ENCODE measurements at places on chromosomes 1 and 21.

- peak; percentile 49 for DNase-seq
These were observed 50.9 kb downstream of the NTMT2 start for GRCh38 chr1:170196490-170197236.

DNA sequence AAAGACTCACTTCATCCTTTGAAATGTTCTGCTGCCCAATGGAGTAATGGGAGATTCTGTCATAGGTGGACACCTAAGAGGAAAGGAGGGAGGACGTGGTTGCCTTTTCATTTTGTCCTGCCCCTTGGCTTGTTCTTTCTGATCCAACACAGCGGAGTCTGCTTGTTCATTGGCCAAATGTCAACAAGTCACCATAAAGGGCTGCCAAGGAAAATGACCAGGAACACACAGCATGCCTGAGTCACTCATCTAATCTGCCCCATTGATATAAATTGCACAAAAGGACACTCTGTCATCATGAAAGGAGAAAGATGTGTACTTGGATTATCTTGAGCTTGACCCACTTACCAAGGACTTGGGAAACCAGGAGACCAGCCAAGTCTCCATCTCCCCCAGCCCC is 422.9 kb downstream of the SETD4 start:
- no peak for DNase-seq

DNA sequence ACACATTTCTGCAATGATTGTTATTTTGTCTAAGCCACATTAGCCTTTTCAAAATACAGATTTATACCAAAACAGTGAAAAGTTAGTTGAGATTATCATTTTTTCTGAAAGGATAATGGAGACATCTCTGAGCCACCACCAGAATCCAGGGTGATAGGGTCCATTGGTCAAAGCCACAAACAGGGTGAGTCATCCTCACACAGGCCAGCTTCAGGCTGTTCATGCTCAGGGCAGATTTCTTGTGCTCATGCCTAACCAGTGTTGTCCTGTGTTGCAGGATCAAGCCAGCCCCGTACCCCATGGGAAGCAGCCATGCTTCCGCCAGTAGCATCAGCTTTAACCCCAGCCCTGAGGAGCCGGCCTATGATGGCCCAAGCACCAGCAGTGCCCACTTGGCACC is 13.4 kb downstream of the ELOA start:
- peak; percentile 46 for DNase-seq

DNA sequence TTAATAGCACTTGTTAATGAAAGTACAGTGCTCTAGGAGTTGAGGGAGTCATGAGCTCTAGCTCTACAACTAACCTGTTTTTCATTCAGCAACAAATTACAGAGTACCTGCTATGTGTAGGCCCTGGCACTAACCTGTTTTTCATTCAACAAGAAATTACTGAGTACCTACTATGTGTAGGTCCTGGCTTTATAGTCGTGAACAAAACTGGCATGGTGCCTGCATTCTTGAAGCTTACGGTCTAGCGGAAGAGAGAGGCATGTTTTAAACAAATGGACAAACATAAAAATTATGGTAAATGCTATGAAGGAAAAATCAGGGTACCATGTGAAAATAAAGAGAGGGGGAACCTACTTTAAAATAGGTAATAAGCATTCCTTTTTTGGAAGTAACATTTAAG is 2.2 kb upstream of the UBAP2L start:
- DNase-seq, result no peak

DNA sequence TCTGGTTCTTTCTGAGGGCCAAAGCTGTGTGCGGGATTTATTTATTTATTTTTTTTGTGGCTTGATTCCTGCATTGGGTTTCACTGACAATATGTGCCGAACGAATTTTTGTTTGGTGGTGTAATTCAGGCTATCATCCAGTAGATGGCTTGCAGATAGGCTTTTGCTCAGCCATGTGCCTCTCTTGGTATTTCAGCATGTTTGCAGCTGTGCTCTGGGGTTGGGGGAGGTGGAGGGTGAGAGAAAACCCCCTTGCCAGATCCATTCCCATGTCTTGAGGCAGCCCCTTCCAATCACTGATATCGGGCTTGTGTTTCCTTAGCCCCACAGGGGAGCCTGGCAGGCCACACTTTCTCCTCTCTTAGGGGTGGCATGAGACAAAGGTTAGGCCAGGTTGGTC is 302.4 kb downstream of the PTGER3 start:
- no peak for DNase-seq

GRCh38 chr1:162951553-162952315 is 90.8 kb upstream of the CCDC190 start:
- DNase-seq, result no peak

- no peak for DNase-seq
These were observed 54.3 kb downstream of the DEGS1 start for GRCh38 chr1:224237119-224237881.

- DNase-seq, result no peak
These were observed 85.9 kb upstream of the WARS2 start for GRCh38 chr1:119226321-119226720.

DNA sequence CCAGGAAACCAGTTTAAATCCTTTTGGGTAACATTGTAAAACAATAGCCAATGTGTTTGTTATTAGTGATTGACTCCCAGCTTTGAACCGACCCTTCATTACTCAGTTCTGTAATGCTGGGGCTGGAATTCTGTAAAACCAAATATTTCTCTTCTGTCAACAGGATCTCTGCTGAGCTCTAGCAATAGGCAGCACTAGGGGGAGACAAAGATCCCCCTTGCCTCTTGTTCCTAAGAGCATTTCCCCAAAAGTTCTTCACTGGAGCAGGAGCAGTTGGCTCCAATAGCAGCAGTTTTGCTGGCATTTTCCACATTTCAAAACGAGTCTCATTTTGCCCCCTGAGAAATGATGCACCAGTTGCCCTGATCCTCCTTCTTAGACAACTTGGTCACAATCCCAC is 1671.1 kb downstream of the MRPL39 start:
- DNase-seq, result no peak

DNA sequence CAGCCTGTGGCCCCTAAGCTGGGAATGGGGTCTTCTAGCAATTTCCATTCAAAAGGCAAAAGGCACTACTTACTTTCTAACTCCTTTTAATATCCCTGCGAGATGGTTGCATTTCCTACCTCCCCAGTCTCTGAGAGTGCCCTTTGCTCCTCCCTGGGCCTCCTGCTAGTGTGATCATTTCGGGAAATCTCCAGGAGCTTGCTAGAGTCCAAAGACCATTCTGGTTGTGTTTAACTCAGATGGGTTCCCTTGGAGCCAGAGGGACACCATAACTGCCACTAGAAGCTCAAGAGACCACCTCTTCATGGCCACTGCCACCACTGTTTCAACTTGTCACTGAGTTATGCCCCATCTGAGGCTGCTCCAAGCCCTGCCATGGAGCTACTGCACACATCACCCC is 34.4 kb upstream of the CYP4B1 start:
- no peak for DNase-seq

DNA sequence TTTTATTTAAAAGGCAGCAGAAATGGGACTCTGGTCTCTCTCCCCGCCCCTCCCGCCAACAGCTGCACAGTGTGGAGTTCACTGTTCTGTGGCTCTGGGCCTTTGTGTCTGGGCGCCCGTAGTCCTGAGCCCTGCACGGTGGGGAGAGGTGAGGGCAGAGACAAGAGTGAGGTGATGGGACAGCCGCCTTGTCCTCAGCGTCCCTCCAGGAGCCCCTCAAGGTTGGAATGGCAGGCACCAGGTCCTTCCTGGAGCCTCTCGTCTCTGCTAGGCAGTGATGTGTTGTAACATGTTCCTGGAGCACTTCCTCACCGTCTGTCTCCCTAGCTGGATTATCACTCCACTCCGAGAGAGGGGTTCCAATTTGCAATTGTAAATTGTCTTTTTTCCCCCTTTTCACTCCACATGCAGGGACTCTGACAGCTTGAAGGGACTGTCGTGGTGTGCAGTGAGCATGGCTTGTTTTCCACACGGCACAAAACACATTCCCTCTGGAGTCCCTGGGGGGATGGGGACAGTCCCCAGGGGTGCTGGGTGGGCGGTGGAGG is 44.6 kb upstream of the C1orf174 start:
- DNase-seq, result no peak

DNA sequence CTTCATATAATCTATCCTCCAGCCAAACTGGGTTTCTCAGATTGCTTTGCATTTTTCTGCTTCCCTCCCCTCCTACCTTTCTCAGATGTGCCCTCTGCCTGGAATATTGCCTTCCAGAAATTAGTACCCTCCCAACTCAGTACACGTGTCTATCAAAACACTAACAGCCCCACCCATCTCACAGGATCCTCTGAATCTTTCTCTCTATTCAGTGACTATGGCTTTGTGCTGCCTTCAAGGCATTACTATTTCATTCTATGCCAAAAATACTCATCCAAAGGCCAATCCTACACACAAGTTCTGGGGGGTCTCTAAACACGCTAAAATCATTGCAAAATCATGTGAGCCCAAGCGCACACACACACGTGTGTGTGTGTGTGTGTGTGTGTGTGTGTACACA is 58.4 kb downstream of the ZNF281 start:
- DNase-seq, result no peak

DNA sequence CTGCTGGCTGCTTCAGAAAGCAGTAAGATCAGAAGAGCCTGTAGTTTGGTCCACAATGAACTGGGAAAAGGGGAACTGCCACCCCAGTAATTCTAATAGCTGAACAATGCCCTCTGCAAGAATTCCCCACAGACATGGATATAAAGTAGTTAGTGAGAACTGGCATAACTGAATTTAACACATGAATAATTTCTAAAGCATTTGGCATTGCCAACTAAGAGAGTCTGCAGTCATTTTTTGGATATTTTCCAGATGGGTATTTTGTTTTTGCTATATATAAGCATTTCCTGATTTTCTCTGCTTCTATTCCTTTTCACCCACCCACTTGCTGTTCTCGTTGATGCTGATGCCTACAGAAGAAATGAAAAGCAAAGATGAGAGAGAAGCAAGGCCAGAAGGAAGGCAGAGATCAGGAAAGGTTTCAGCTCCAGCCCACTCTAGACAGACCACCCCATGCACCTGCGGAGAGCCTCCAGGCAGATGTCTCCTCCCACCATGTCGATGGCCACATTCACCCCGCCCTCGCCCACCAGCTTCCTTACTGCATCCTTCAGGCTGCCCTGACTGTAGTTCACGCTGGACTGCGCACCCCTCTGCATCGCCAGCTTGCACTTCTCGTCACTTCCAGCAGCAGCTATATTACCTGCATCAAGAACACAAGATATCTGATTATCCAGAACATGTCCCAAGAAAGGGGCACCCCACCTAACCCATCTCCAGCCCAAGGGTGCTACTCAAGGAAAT is 55.9 kb upstream of the SEC16B start:
- DNase-seq, result no peak

GRCh38 chr1:220786337-220787068 is at the start of gene MTARC1:
MTARC1 (plus strand) TSS chr1:220786913; CDS start chr1:220786945, 32 bp downstream.
- DNase-seq, result no peak

DNA sequence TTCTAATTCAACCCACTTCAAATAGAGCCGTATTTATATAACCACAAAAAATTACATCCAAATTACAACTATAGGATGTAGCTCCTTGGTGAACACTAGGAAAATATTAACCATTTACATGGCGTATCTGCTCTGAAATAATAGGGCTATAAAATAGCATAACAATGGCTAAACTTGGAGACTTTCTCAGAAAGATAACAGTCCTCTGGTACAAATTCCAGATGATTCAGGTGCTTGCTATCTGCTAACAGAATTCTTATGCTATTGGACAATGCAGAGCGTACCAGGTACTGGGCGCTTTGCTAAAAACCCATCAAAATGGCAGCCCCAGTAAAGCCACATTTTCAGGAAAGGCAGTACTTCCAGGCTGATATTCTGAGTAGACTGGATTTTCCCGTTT is 209.7 kb upstream of the C8B start:
- DNase-seq, result no peak

- no peak for DNase-seq
These were observed 24.2 kb downstream of the CAPZB start for GRCh38 chr1:19461220-19461554.

DNA sequence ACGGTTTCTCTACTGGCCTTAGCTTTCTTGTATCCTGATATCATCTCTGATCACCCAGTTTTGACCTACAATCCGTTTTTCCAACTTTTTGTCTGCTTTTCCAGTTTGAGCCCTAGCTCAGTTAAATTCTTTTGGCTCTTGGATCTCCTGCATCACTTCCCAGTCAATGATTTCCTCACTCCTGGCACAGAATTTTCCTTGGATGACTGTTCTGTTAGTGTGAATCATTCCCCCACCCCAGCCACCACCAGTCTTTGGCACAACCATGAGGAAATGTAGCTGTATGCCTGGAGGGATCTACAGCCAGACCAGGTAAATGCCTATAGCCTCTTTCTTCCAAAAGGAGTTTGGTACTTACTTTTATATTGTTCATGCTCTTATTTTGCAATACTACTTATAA is 187.2 kb upstream of the PTGFR start:
- DNase-seq, result peak; percentile 47

DNA sequence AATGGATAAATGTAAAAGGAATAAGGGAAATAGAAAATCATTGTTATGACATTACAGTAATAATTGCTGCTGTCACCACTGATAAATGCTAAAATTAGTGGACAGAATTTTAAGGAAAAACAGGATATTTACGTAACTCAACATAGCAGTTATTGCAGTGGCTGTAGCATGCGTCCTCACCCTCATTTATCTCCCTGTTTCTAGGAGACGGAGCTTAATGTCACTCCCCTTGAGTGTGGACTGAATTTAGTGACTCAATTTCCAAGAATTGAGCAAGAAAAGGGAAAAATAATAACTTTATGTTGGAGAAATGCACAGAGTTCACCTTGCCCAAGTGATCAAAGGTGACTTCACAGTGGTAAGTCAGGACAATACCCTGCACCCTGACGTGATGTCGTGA is 33.3 kb upstream of the COL18A1 start:
- DNase-seq, result no peak

- DNase-seq, result no peak
These were observed 176.5 kb downstream of the PBX1 start for GRCh38 chr1:164735315-164736052.

GRCh38 chr1:113647164-113647563 is 112.1 kb downstream of the PHTF1 start:
- DNase-seq, result no peak

DNA sequence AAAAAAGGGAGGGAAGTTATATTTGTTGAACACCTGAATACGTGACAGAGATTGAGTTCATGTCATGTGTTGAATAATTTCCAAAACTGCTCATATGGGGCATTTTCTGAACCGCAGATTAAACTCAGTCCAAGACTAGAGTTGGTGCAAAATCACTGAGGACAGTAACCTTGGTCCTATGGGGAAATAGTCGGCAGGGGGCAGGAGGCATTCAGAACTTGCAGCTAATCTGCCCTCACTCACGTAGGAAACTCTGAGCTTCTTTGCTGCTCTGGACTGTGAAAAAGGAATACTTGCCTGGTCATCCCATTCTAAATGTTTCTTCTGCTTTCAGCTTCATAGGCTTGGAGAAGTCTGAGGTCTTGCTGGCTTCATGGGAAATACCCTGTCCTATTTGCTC is 228.3 kb upstream of the ZP4 start:
- no peak for DNase-seq

DNA sequence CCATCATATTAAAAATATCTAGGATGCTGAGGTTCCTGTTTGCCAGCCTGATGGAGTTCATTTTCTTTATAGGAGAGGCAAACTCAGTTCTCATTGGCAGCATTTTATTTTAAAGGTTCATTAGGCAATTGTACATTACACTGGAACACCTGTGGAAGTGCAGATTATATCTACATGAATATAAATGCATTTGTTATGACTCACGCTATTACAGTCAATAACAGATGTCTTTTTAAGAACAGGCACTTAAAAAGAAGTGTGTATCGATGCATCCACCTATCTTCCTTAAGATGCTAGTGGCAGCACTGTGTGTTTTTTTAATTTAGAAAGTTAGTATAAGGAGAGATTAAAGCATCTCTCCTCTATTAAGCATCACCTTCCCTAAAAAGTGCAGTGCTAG is 276.5 kb downstream of the PRDM2 start:
- DNase-seq, result no peak

GRCh38 chr1:159146980-159147379 is 24.4 kb upstream of the CADM3 start:
- no peak for DNase-seq
